ENCODE measurements at places on chromosomes 2 and 18.

DNA sequence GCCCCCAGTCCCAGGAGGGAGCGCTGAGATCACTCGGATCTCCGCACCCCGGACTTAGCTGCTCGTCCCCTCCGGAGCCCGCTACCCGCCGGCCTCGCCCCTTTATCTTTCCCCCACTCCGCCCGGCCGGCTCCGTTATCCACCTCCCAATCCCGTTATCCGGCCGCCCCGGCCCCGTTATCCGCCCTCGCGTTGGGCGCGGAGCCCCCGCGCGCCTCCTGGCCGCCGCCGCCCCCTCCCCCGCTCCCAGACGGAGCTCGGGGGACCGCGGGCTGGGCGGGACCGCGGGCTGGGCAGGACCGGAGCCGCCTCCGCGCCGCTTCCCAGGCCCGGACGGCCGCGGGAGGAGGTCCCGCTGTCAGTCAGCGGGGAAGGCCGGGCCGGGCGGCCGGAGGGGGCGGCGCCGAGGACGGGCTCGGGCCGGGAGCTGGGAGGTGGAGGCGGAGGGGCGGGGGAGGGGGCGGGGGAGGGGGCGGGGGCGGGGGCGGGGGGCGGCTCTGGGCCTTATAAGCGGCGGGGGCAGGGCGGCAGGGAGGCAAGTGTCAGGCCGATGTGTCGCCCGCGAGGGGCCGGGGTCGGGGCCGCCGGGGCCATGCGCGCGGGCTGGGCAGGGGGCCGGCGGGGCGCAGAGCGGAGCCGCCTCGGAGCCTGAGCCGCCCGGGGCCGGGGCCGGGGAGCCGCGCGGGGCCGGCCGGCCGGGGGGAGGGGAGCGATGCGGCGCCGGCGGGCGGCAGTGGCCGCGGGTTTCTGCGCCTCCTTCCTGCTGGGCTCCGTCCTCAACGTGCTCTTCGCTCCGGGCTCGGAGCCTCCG is at the start of gene PKDCC:
Gene PKDCC (plus strand): TSS at position 534 of the 811 bp plus-strand sequence. CDS start 179 bp downstream, at position 713.
- DNase-seq: no peak

DNA sequence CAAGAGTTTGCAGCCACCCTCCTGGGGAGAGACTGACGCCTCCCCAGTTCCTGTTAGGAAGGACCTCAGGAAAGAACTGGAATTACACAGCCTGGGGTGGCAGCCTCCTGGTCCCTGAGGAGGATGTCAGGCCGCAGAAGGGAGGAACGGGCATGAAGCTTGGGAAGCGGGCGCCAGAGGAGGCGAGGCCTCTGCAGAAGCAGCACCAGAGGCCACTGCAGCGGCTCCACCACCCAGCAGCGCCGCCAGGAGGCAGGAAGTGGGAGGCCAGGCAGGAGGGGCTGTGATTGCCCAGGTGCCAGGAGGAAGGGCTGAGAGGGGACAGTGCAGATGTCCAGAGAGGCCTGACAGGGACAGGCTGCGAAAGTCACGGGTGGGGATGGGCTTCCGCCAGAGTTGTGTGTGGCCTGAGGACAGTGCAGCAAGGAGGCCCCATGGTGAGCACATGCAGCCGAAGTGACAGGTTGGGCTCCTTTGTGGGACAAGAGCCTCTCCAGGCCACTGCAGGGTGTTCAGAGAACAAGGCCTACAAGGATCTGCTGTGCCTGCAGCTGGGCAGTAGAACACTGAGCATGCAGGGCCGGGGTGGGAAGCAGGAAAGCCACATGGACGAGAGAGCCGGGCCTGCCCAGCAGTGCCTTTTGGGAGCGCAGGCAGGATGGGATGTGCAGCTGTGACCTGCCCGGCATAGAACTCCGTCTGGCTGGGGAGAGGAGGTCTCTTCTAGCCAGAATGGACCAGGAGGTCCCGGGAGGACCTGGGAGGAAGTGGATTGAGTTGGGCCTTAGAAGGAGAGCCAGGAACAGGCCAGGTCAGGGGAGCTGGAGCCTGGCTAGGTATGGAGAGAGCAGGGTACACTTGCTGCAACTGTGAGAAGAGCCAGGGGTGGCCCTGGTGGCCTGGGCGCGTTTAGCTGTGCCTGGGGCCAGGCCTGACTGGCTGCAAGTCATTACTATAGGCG is 39.1 kb upstream of the ALPP start:
- DNase-seq: no peak

DNA sequence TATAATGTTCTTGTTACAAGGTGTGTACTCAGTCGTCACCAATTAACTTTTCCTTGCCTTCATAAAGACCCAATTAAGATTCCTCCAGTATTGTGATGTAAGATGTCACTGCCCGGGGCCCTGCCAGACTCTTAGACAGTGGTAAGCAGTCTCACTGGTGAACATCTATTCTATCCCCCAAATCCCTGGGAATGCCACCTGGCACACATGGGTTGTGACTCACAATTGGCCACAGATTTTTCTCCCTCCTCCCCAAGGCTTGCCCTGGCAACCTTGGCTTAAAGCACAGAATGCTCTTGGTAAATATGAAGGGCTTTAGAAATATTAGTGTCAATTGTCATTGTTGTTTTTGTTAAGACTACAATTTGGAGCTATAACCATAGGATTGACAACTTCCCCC is 287.9 kb downstream of the ETAA1 start:
- DNase-seq: no peak

DNA sequence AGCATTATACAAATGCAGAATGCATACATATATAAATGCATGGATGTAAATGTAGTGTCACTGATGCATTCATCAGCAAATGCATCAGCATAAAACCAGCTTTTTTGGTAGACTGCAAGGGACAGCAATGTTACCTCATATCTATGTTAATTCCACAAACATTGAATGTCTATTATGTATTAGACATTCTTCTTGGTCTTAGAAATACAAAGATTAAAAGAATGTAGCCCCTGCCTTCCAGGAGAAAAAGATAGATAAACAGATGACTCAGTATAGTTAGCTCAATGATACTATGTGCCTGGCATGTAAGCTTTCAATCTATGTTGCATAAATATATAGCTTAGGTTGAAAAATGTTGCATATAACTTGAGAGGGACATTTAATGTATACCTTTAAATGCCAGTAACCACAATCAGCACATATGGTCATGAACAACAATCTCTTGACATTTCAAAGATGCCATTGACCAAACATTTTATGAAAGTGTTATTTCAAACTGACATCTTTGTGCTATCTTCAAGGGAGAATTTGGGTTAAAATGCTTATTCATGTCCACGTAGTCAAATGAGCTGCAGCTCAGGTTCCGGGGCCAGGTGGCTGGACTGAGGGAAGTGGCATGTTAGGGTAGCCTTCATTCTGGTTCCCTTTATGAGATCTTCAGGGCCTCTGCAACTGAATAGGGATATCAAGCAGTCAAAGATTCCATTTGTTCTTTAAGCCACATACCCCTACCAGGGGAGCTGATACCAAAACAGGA is 45.2 kb upstream of the GCG start:
- no peak for DNase-seq

All from kidney epithelial cell (primary cell).